ENCODE measurements at places on chromosomes 2 and 18. TPM values are rescaled to one million over a fixed set of nuclear protein-coding genes. Genes with fewer than 3 reads are reported as not detected.

DNA sequence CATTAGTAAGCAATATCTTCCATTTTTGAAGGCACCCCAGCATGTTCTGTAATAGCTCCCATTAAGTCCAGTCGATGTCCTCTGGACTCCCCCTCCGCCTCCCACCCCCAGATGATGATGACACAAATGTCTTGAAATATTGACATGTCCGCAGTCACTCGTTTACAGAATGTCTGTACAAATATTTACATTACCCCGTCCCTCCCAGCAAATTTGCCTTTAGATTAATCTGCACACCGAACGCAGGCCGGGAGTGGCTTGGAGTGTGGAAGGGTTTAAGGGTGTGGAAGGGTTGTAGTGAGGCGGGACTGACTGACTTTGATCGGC, 853 bp upstream of the OSBPL6 start:
- no peak for DNase-seq

- DNase-seq = no peak
These were observed 118.2 kb downstream of the MTCL1 start for GRCh38 chr18:8823530-8823929.

AMER3 gene
- total RNA-seq = not detected

- no peak for DNase-seq
These were observed 105.9 kb downstream of the DYSF start for GRCh38 chr2:71559080-71559827.

GRCh38 chr2:105787376-105788318, 42.9 kb downstream of the NCK2 start:
- DNase-seq = no peak

DNA sequence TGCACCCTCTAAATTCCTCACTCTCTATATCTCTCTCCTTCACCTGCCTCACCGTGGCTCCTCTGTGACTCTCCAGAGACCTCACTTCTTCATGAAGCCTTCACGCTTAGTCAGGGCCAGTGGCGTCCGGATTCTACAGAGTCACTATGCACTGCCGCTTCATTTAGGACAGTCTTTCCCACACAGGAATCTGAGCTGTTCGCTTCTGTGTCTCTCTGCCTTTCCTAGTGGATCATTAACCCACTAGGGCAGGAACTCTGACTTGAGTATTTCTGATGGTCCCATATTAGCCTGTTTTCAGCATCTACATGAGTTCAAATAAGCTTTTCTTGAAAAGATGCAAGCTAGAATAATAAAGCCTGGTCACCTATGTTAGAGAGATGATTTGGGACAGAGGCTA, 180.2 kb upstream of the DOK6 start:
- no peak for DNase-seq

GRCh38 chr18:34659579-34660517, 50.2 kb upstream of the DTNA start:
- DNase-seq = peak; percentile 98

DNA sequence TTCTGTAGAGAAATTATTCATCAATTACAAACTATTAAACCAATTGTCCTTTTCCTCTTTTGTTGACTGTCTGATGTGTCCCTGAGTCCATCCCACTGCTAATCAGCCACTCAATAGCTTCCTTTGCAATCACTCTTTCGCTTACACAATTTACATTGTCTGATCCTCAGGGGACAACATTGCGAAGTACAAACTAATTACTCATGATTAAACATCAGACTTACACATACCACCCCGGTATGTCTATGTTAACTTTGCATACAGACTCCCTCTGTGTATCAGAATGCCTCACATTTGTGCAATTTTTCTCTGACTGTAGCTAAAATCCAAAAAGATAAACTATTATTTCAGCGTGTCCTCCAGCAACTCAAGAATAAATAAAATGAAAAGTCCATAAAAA, 264.4 kb upstream of the REV1 start:
- DNase-seq = peak; percentile 13

- peak; percentile 11 for DNase-seq
These were observed at the start of gene PIEZO2 for GRCh38 chr18:11149441-11150270. Gene PIEZO2 (minus strand): TSS chr18:11149569. CDS start chr18:11148588, 981 bp downstream.

- DNase-seq = no peak
These were observed 372.2 kb downstream of the INSIG2 start for GRCh38 chr2:118460425-118460824.

MEIS1 gene
- total RNA-seq = 78.2 TPM

DNA sequence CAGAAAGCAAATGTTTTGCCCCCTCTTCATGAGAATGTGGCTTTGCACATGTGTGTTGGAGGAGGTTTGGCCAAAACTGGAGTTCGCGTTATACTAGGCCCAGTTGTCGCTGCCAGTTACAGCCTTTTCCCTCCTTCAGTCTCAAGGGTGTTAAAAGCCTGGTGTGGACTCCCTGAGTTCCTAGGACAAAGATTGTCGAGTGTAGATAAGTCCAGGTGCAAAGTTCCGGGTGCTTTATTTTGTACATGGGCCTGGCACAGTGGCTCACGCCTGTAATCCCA, 542 bp upstream of the RNF103 start:
- DNase-seq = no peak

DNA sequence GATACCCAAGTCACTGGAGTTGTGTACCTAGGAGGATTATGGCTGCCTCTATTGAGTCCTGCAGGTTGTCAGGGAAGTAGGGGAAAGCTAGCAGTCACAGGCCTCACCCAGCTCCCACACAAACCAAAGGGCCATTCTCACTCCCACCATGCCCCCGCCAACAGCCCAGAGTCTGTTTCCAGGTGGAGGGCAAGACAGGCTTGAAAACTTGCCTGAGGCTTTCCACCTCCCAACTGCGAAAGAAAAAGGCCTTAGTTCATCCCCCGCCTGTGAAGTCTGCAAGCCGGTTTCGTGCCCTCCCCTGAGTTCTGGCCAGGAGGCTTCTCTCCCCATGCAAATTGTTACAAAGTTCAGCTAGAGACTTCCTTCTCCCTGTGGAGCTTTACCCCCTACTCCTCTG, 270.3 kb downstream of the TXNL1 start:
- DNase-seq = no peak

LMAN1 gene
- total RNA-seq = 182 TPM

GRCh38 chr18:21714474-21714873, 9.9 kb upstream of the ABHD3 start:
- no peak for DNase-seq

- no peak for DNase-seq
These were observed 4.9 kb downstream of the SMC6 start for GRCh38 chr2:17748745-17749144.

RFX8 gene
- 24.1 TPM for total RNA-seq

DNA sequence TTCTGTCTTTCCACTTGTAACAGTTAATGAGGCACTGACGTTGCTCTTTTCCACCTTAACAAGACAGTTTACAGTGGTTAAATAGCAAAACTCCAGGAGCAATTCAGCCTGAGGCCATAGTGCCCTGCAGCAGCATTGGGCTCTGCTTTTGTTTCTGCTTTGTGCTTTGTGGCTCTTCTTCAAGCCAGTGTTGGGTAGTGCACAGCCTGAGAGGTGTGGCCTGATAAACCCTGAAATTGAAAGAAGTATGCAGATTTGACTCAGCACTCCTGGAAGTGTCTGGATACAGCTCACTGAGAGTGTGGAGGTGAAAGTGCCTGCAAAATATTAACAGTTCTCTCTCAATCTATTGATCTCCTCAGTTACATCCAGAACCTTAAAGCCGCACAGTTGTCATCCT, 63.0 kb downstream of the STK25 start:
- no peak for DNase-seq

- DNase-seq = no peak
These were observed 327.6 kb downstream of the DCC start for GRCh38 chr18:52667463-52668065.

Data from fibroblast of the aortic adventitia (primary cell).